ENCODE measurements at places on chromosomes 11 and 22.
A peak's percentile ranks its signal among the peaks of the same experiment; 100 is the strongest.

- no peak for DNase-seq
These were observed 5.8 kb upstream of the TBC1D10A start for GRCh38 chr22:30332551-30332950.

- no peak for DNase-seq
These were observed 60.6 kb downstream of the MED15 start for GRCh38 chr22:20567993-20568417.

DNA sequence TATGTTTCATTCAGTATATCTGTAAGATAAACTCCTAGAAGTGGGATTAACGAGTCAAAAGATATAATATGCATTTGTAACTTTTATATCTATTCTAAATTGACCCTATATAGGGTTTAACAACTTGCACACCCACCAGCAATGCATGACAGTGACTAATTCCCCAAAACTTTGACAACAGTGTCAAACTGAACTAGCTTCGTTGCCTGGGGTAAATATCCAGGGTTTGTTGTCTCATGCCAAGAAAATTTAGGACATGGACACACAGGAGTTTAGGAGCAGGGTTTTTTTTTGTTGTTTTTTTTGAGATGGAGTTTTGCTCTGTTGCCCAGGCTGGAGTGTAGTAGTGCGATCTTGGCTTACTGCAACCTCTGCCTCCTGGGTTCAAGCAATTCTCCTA is 5.1 kb downstream of the SNU13 start:
- no peak for DNase-seq

DNA sequence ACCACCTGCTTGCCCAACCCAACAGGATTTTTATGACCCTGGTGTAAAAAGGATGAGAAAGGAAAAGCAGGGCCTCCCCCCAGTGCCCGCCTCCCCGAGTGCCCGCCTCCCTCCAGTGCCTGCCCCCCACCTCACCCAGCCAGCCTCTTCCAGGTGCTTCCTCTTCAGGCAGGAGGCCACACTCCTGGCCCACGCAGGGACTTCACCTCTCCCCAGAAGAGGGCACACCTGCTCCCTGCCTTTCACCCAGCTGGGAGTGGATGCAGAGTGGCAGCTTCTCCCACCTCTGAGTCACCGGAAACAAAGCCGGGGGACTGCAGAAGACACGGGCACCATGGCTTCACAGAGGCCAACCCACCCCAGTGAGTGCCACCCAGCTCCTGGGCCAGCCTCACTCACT is 16.1 kb downstream of the CPT1A start:
- DNase-seq, result peak; percentile 65

DNA sequence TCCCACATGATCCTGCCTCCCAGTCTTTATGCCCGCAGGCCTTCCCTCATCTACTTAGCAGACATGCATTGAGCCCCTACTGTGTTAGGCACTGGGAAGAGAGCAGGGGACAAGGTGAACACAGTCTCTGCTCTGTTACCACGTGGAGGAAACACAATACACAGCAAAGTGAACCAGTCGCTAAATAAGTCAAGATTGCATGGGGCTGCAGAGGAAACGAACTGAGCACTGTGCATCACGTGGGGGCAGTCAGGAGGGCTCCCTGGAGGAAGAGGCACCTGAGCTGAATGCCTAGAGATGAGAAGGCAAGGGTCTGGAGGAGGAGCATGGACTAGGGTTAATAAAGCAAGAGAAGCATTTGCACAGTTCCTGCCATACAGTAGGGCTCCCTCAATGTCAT is 102.7 kb downstream of the MN1 start:
- no peak for DNase-seq

DNA sequence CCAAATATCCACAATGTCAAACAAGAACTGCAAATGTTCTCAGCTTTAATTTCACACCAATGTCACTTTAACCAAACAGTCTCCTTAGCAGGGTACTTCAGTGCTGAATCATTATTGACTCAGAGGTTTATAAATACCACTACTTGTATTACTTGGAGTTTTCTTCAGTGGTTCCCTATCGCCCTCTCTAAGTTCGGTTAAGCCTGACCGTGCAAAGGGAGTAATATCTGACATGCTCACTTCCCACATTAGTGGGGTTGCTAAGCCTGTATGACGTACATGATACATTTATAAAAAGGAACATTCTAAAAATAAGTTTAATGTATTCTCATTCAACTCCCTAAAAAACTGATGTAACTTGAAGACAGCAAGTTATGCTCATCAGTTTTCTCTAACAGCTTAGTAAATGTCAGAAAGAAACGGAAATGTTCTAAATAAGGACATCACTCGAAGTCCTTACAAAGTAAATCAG is 93.1 kb upstream of the ZC3H12C start:
- no peak for DNase-seq

GRCh38 chr11:62555464-62556107 is 9.0 kb upstream of the AHNAK start:
- DNase-seq, result peak; percentile 74

DNA sequence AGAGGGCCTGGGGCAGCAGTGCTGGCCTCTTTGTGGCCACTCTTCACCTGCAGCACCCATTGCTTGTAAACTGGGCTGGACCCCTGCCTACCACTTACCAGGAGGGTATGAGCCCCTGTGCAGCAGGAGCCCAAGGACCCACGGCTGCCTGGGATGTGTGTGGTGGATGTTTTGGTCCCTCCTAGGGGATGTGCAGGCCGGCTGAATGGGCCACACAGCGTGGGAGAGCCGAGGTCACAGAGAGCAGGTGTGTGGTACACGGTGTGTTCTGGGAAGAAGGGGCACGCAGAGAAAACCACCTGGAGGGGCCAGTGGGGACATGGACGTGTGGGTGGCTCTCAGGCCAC is 19.3 kb upstream of the GNB1L start:
- DNase-seq, result no peak

DNA sequence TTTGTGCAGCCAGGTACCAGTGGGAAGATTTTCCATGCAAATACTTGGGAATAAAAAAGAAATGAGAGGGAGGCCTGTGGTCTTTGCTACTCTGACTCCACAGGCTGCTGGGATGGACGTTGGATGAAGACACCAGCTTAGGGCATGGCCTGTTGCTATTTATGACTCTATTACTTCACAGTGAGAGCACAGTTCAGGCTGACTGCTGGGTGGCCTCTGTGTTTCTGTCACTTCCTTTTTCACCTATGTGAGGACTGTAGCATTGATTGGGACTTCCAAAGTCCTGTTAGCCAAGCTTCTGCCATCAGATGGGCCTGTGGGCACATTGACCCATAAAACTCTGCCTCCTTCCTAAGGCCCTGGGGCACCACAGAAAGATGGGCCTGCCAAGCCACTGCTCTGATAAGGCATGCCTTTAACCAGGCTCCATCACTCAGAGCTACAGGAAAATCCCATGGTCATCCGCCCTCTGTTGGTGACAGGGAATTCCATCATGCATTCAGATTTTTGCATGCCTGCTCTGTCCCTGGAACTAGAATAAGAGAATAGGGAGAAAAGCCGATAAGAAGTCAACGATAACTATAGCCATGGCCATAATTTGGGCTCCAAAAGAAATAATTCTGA is 64.6 kb downstream of the KCNJ1 start:
- no peak for DNase-seq

DNA sequence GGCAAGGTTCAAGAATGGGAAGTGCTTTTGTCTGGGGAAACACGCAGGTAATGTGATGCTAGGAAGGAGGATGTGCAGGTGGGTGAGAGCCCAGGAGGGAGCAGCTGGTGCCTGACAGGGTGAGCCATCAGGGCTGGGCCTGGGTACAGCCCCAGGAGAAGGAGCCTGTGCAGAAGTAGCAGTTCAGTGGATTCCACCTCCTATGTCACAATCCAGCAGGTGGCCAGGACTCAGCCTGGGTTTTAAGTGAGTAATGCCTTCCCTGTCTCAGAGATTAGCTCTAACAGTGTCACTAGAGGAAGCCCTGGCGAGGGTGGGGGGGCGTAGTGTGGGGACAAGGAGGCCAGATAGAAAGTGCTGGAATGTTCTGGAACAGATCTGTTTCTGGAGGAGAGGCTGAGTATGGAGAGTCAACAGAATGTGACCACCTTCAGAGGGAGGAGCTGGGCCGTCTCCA is 8.1 kb downstream of the RIC8A start:
- DNase-seq, result no peak

DNA sequence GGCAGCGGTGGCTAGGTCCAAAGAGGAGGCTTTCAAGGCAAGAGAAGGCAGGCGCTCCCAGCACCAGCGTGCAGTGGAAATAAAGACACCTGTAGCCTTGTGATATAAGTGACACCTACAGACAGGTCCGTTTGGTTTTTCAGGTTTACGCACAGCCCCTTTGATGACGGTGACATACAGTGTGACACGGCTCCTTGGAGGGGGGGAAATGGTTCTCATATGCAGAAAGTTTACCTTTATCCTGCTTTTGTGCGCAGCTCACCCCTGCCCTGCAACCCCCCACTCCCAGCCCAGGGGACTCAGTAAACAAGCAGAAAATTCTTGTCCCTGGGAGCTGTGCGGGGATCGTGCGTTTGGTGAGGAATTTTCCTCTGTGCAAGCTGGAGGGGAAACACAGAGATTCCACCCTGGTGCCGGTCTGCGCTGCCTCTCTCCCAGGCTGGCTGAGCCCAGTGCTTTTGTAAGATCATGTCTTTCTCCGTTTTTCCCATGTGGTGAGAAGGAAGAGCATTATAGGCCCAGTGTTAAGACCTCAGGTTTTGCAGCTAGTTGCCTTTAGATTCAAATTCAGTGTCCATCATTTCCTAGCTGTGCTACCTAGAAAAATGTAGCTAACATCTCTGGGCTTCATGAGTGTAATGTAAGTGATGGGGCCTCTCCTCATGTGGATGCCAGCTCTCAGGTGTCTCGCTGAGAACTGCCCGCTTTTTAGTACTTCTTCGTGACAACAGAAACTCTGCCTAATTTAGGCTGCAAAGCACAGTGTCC is at the start of gene ELF5:
TSS of gene ELF5 (minus strand) at position 113 of the 768 bp plus-strand sequence. CDS start 8,045 bp downstream, outside the sequence.
- DNase-seq, result no peak

- DNase-seq, result no peak
These were observed 7.0 kb upstream of the MTNR1B start for GRCh38 chr11:92962446-92962845.

DNA sequence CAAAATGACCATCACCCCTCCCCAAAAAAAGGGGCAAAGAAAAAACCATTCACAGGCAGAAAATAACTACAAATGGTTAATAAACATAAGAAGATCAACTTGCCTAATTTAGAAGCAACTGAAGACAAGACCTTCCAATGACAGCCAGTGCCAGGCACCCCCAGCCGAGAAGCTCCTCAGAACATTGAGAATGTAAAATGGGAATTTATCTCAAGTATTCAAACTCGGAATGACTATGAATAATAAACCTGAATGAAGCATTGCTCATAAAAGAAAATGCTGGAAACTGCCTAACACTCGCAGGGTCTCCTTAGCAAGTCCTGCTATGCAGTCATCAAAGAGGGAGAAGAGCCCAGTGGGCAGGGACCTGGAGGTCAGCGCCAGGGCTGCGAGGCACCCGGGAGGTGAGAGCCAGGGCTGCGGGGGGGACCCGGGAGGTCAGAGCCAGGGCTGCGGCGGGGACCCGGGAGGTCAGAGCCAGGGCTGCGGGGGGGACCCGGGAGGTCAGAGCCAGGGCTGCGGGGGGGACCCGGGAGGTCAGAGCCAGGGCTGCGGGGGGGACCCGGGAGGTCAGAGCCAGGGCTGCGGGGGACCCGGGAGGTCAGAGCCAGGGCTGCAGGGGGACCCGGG is 23.2 kb upstream of the MOB2 start:
- no peak for DNase-seq

DNA sequence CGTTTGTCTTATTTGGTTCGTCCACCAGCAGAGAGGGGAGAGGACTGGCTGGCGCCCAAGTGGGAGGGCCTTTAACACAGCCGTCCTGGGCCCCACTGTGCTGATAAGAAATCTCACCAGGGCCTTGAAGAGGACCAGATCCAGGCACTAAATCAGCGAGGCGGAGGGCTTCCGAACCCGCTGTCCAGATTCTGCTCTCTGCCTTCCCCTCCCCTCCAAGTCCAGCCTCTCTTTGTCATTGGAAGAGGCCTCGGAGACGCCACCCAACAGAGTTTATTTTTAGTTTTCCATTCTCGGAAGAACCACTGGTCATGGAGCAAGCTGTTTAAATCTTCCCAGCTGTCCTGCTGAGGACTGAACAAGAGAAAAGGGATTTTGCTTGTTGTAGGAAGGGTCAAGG is 9.3 kb upstream of the FXYD6 start:
- DNase-seq, result no peak

DNA sequence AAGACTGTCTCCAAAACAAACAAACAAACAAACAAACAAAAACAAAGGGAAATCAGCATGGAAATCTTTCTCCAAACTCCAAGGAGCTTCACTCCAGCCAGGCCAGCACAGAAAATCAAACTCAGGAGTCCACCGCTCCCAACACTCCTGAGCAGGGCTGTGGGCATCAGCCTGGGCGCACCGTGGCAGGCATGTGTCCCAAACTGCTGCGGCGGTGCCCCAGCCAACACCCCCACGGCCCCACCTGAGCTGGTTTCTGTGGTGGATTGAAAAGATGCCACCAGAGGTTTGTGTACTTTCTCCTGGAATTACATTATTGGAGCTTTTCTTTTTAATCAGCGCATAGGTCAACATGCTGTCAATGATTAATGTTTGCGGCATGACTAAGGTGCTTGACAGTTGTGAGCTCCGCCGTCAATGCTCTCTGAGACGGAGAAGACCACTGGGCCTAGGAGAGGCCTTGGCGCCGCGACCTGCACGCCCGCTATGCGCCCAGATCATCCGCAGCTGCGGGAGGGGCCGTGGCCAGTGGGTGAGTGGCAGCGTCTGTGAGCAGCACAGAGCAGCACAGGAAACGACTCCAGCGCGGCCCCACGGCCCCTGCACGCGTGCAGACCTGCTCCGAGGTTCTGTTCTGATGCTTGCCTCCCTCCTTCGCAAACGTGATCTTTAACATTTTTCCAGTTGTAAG is 18.1 kb downstream of the DRD4 start:
- no peak for DNase-seq

DNA sequence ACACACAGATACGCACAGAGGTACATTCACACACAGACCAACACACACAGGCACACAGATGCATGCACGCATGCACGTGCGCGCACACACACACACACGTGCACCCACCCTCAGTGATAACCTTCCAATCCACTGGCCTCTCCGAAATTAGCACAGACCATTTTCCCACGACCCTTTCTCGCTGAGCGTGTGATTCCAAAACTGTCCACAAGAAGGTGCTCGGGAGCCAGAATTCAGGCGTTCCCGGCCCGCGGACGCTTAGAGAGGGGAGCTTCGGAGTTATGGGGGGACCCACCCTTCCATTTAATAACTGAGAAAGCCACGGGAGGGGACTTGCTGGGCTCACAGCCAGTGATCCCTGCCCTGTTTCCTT is 33.8 kb upstream of the SLC35C1 start:
- peak; percentile 71 for DNase-seq

GRCh38 chr11:3103076-3103475 is 45.9 kb upstream of the CARS1 start:
- no peak for DNase-seq

DNA sequence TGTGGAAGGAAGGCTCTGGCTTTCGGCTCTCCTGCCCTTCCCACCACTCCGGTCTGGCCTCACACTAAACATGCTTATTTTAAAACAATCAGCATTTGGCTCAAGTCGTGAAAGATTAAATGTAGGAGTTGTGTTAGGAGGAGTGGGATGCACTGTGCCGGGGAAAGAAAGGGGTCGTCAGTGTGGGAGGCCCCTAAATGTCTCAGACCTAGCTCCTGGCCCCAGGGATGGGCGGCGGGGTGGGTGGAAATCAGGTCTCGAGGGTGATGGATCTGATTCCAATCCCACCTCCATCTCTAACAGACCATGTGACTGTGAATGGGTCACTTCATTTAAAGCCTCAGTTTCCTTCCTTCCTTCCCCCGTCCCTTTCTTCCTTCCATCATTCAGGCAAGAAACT is 6.9 kb upstream of the SHISAL1 start:
- DNase-seq, result no peak

GRCh38 chr11:107770551-107770951 is 58.7 kb upstream of the SLN start:
- no peak for DNase-seq

Data from activated naive CD8-positive, alpha-beta T cell treated with anti-CD3 and anti-CD28 coated beads for 36 hours (primary cell).